ENCODE measurements at places on chromosomes 7 and 10.

DNA sequence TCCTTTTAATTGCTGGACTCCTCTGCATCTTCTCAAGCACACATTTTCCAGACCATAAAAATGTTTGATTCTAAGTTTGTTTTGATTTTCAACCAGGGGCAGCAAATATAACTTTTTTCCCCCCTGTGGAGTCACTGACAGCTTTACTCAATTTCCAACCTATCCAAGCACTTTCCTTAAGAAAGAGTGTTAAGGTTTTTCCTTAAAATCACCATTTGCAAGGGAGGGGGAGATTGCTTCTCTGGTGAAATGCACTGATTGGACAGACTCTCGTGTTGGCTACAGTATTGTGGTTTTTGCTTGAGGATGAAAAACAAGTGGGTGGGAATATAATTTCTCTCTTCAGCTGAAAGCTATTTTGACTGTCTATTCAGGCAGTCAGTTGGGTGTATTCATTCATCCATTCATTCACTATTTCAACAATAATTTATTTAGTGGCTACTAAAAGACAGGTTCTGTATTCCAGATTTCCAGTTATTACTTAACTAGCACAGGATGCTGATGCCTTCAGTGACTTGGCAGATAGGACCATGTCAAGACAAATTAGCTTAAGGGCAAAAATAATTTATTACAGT is 146.3 kb downstream of the BAMBI start:
- no peak for DNase-seq

- peak; percentile 32 for DNase-seq
These were observed 62.4 kb downstream of the HIBADH start for GRCh38 chr7:27600247-27600646.

DNA sequence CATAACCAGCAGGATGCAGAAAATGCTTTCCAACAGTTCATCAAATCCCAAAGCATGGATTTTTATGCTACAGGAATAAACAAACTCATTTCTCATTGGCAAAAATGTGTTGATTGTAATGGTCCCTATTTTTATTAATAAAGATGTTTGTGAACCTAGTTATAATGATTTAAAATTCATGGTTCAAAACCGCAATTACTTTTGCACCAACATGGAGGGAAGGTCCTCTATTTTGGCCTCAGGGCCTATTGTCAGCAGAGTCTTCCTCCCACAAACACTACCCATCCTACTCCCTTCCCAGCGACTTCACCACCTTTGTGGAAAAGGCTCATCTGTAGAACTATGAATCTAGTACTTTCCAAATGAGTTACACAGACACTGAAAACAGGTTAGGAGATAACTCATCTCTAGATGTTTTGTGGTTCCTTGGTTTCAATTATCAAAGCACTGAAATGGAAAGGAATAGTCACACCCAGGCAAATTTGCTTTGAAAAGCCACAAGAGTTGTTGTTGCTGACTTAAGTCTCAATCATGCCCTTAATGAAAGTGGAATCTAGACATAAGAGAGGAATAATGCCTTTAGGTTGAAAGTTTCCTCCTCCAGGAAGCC is 59.4 kb upstream of the FRMD4A start:
- no peak for DNase-seq

DNA sequence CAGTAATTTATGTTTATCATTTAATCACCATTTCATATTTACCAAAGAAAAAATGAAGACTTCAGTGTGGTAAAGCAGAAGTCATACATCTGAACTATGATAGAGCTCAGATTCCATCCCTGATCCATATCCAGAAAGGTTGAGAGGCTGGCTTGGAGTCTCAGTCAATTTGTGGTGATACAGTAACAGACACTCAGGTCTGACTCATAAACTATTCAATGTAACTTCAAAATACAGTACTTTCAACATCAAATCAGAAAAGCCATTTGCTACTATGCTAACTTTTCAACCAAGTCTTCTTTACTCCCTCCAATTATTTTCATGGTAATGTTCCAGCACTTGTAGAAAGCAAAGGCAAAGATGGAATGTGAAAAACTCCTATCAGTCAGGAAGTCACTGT is 190.4 kb downstream of the HDAC9 start:
- DNase-seq, result peak; percentile 44

DNA sequence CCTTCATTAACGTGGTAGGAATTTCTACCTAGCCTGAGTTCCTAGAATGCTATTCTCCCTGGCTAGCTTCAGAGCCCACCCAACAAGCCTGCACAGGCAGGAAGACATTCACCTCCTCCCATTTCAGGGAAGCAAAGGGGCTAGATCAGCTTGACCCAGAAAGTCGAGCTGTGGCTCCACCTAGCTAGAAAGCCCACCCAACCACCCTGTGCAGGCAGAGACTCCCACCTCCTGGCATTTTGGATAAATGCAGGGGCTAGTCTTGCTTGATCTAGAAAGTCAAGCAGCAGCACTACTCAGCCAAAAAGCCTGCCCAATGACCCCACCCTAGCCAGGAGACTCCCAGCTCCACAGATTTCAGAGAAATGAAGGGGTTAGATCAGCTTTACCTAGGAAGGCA is 479.5 kb downstream of the SDK1 start:
- no peak for DNase-seq

GRCh38 chr7:111080495-111081105 is 10.3 kb upstream of the LRRN3 start:
- no peak for DNase-seq

- peak; percentile 38 for DNase-seq
These were observed 86.9 kb upstream of the GATAD1 start for GRCh38 chr7:92360387-92360786.
